ENCODE measurements at places on chromosomes 4 and X. TPM values are rescaled to one million over a fixed set of nuclear protein-coding genes. Genes with fewer than 3 reads are reported as not detected.

Gene CABS1
- total RNA-seq, result not detected

Gene CLTRN
- total RNA-seq, result 1.2 TPM

DNA sequence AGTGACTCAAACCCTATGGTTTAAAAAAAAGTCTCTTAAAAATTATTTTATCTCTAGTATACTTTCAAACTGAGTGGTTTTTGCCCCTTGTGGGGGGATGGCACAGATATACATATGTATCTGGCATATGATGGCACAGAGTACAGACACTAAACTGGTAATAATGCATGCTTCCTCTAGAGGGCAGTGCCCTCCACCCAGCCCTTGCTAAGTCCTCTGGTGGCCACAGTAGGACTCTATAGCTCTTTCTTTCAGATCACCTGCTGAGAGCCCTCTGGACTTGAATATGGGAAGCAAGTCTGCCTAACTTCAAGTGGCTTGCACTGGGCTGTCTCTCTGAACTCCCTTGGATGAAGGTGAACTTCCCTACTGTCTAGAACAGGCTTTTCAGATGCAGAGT is 66.3 kb downstream of the TSPAN7 start:
- DNase-seq, result no peak

DNA sequence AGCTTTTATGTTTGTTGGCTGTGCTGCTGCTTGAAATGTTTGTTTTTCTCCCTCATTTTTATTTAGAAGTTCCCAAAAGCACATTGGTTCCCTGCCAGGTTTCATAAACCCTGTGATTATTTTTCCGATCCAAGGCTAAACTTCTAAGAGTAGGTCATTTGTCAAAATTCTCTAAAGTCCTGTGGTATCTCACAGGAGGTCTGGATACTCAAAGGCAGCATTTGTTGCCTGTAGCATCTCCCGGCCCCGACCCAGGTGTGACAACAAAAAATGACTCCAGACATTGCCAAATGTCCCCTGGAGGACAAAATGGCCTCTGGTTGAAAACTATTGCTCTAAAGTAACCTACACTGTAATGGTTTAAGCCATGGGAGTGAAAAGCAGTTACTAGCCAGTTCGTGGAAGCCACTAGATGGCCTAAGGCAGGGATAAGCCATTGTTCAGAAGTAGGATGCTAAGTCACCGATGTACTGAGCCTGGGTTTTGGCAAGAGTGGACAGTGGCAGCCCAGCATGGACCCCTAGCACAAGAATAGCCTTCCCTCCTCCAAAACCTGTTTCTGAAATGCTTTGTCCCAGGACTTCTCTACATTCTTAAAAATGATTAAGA is 256.1 kb downstream of the THOC2 start:
- no peak for DNase-seq

GRCh38 chrX:148020329-148020728 is 39.2 kb downstream of the FMR1NB start:
- DNase-seq, result no peak

DNA sequence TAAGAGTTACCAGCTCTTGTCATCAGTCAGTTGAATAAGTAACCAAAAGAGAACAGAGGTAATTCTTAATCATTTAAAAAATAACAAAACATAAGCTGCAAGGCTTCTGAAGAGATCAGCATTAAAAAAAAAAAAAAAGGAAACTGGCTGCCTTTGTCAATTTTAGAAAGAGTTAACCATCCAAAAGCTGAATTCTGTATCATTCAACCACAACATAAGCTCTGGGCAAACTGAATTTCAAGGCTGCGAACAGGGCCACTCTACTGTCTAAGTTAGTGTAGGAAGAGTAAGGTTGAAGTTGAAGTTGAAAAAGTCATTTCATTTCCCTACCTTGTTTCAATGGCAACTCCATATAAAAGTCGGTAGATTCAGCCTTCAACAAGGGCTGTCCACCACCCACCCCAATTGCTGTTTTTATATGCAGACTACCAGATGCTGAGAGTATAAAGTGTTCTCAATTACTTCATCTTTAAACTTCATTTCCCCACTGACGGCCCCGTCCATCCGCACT is 1.1 kb upstream of the LIN54 start:
- DNase-seq, result no peak

GRCh38 chrX:113929004-113929403 is 654.9 kb upstream of the HTR2C start:
- DNase-seq, result no peak

DNA sequence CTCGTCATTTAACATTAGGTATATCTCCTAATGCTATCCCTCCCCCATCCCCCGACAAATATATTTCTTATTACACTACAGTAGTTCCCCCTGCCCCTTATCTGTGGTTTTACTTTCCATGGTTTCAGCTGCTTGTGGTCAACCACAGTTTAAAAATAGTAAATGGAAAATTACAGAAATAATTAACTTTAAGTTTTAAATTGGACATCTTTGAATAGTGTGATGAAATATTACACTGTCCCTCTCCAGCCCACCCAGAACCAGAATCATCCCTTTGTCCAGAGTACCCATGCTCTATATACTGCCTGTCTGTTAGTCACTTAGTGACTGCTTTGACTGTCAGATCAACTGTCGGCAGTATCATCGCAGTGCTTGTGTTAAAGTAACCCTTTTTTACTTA is 47.4 kb upstream of the VEGFC start:
- no peak for DNase-seq

Gene ADH1B
- total RNA-seq, result 37.2 TPM

DNA sequence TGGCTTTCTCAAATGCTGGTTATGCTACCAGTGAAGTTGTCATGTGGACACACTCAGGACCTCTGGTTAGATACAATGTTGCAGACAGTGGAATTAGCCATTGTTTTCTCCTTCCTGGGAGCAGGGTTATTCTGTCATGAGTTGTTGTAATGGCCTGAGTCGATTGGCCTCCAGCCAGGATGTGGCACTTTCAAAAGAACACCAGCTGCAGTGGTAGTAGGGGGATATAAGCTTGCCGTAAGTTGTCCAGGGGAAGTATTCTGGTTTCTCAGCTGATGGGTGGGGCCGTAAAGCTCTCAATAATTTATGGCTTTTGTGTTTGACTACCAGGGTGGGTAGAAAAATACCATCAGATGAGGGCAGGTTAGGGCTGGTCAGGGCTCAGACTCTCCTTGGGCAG is 697.5 kb upstream of the GNPDA2 start:
- no peak for DNase-seq

Gene ZMAT1
- 2.6 TPM for total RNA-seq

Gene MEPE
- total RNA-seq, result not detected

DNA sequence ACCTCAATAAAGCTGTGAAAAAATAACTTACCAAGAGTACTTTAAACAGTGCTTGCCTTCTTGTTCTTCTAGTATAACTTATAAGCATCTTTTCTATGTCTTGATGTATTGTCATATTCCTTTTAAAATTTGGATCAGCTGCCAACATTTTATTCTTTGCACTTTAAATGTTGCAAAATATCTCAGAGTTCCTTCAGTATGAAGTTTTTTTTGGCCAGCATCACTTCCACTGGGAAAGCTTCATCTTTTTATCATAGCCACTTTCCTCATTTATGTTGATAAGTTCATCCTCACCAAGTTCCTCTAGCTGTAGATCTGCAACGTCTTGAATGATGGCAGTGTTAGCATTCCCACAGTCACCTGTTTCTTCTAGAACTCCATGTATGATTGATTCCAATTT is 24.2 kb downstream of the CXorf58 start:
- no peak for DNase-seq

DNA sequence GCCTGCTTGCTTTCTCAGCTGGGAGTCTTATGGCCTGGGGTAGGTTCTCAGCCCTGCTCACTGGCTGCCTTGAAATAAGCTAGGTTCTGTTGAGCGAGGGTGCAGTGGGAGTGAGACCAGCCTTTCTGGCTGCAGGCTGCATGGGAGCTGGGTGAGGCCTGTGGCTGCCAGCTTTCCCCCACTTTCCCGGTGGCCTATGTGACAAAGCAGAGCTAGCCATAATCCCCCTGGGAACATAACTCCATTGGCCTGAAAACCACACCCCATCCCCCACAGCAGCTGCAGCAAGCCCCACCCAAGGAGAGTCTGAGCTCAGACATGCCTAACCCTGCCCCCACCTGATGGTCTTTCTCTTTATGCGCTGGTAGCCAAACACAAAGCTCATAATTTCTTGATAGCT is 118.9 kb downstream of the KLHL4 start:
- no peak for DNase-seq

DNA sequence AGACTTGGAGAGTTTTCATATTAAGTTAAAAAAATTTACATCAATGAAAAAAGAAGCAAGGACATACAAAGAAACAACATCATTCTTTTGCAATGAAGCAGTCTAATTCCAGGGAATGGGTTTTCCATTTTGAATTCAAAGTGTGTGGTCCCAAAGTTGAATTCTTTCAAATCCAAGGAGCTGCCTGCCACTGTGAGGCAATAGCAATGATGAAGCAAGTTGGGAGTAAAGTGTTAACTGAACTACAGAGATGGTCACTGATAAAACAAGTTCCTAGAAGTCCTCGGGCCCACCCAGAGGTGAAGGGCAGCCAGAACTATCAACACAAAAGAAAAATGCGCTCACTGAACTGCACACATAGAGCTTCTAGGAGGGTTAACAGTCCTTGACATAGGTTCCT is 115.9 kb downstream of the RAB28 start:
- no peak for DNase-seq

DNA sequence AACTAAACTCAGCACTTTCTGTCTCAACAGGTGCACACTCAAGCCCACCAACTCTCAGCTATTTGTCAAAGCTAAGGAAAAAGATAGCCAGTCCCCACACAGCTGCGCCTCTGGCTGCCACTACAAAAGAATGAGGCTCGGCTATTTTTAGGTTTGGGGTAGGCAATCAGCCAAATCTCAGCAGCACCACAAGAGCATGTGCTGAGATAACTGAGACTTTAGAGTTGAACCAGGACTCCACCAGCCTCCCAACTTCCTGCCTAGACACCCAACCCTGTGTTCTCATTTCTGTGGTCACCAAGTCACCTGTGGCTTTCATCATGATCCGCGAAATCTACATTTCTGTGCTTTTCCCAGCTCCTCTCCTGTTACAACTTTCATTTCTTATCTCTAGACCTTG is 28.0 kb downstream of the DMD start:
- peak; percentile 52 for DNase-seq

DNA sequence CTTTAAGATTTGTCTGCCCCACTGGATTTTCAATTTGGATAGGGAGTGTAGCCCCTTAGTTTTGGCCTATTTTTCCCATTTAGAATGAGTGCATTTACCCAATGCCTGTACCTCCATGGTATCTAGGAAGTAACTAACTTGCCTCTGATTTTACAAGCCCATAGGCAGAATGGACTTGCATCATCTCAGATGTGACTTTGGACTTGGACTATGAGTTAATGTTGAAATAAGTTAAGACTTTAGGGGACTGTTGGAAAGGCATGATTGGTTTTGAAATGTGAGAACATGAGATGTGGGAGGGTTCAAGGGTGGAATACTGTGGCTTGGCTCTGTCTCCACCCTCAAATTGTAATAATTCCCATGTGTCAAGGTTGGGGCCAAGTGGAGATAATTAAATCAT is 2480.2 kb downstream of the PCDH7 start:
- no peak for DNase-seq

DNA sequence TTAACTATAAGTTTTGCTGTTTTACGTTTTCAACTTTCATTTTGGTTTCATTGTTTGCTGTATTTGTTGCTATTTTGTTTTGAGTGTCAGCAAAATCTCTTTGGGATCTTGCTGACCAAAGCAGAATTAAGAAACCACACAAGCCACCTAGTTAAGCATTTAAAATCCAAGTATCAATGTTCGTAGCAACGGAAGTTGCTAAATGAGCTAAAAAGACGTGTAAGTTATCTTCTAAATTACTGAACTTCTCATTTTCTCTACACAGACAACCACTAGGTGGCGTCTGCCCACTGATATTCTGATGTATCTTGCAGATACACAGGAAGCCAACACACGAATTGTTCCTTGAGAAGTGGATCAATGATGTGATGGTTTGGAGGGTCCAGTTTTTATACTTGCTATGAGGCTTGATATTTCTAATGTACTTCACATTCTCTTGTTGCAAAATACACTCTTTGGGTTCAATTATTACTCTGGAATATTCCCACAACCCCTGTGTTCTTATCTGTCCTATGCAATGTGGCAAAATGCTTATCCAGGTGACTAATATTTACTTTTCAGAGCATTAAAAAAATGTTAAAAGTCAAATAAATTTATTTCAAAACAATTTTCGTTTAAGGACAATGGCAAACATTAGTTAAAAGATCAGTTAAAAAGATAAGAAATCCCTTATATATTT is 250.5 kb downstream of the TECRL start:
- peak; percentile 44 for DNase-seq

- no peak for DNase-seq
These were observed 125.9 kb upstream of the KLHL4 start for GRCh38 chrX:87391742-87392141.

GRCh38 chr4:71907782-71908181 is 123.9 kb upstream of the GC start:
- no peak for DNase-seq

Measured in heart left ventricle (tissue), 16 donors.